COLO829 (cell line): ENCODE measurements at places on chromosomes 12 and 14.

GRCh38 chr12:105330931-105331804, 677 bp downstream of the C12orf75 start:
- DNase-seq = no peak

DNA sequence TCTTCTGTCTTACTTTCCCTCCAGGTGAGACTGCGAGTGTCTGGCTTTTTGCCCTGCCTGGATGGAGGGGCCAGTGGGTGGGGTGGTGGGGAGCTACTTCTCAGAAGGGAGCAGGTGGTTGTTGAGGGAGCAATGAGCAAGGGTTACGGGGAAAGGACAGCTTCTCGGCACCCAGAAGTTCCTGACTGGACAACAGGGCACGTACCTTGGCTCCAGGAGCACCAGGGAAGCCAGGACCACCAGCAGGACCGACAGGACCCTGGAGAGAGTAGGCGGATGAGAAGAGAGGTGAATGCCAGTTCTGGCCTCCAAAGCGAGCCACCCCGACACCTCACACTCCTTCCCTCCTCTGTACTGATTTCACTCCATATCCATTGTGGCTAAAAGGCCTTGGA, 15.3 kb downstream of the COL2A1 start:
- no peak for DNase-seq

- DNase-seq = no peak
Observed at GRCh38 chr14:54440037-54440436, 1.1 kb downstream of the CNIH1 start.

DNA sequence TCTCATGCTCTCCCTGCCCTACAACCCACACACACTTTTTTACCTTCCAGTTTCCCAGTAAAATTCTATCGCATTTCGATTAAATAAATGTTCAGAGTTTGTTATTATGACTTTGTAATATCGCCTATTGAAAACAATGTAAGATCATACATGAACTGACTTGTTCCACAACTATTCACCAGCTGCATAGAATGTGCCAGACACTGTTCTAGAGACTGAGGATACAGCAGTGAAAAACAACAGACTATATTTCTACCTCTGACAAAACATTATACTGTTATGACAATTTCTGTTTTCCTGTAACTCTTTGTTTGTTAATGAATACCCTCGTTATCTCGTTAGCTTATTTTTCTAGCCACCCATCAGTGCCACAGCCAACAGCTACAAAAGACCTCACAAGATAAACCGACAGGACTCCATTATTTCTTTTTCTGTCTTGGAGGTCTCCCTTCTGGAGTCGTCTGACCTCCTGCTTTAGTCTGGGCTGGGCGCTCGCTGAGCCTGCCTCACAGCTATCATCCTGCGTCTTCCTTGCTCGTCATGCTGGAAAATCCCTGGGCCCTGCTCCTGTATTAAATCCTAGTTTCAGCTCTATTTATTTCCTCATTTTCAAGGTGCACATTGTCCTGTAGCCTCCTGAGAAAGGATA, 498.9 kb downstream of the DIO2 start:
- DNase-seq = no peak

DNA sequence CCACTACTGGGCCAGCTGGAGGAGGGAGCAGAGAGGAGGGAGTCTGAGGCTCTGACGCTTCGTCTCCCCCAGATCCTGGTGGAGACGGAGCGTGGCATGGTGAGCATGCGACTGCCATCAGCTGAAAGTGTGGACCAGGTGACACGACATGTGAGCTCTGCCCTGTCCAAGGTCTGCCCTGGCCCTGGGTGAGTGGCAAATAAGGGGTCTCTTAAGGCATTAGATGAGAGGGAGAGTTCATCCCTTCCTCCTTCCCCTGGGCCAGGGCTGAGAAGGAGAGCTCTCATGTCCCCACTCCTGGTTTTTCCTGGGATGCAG, 2.5 kb downstream of the CARMIL3 start:
- no peak for DNase-seq

- DNase-seq = no peak
Observed at GRCh38 chr14:73393375-73393774, 65.0 kb downstream of the NUMB start.

DNA sequence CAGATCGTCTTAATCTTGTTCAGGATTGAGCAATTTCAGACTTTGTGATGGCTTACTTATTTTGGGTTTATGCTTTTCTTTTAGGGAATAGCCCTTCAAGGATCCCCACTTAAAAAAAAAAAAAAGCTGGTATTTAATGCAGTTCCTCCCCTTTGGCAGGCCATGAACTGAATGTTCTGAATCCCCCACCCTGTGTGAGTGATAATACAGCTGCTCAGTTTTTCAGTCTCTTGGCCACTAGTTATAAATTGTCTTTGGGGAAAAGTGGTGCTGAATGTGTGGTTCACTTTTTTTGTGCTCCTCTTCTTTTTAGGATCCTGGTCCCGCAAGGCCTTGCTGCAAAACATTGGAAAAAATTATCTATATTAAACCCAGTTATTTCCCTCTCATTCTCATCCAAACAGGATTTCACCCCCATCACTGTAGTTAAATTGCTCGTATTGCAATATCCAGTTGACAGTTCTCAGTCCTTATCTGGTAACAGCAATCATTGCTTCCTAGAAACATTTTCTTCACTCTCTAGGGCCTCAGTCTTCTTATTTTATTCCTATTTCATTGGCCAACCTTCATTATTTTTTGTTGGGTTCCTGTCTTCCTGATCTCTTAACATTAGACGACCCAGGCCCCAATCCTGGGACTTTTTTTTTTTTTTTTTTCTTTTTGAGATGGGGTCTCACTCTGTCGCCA, 73.1 kb upstream of the PAWR start:
- DNase-seq = no peak

DNA sequence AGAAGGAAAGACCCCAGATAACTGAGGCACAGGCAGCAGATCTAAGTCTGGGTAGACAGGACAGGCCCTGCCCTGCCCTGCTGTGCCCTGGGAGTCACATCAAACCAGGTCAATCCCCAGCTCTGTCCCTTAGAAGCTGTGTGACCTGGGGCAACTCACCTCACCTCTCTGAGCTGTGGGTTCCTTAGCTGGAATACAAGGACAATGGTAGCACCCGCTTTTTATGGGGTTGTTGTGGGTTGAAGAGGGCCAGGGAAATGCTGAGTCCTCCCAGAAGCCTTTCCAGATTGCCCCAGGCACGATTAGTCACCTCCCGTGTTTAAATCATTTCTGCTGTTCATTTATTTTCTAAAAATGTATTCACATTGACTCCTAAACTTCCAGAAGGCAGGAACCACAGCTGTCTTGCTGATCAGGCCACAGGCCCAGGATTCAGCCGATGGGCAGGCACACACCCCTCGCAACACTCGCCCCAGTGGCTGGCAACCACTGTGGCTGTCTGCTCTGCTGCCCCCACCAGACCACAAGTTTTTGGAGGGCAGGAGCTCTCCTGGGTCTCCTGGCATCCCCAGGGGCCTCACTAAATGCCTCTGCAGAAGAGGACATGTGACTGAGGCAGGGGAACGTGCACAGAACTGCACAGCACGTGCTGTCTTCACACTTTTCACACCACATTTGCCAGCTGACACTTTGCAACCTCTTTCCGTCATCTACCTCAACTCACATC, 3.0 kb downstream of the SELPLG start:
- DNase-seq = peak; percentile 83

GRCh38 chr14:104256025-104256424, 117.6 kb downstream of the KIF26A start:
- no peak for DNase-seq

DNA sequence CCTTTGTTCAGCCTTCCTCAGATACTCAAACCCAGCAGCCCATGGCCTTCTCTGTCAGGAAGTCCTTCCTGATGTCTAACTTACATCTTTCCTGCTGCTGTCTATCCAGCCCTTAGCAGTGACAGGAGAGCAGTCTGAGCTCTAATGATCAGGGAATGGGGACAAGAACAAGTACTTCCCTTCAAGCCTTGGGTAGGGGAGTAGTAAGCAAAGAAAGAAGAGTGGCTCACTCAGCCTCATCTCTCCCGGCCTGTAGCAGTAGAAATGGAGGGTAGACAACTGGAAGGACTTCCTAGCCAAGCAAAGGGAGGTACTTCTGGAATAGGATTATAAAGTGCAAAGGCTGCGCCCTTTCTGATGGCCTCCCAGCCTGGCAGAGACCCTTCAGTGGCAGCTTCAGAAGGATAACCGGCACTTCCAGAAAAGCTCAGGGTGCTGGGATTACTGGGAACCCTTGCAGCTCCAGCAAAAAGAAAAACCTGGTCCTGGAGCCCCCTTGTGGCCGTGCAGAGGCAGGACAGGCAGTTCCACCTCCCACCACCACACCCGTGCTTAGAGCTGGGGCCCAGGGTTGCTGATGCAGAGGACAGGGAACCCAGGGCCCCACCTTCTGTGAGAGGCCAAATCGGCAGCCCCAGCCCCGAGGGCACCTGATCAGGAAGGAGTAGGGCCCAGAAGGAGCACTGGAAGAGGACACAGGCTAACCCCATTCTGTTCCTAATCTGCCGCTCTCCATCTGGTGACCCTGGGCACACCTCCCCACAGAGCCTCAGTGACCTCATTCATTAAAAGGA, 12.4 kb upstream of the SMUG1 start:
- DNase-seq = peak; percentile 67

DNA sequence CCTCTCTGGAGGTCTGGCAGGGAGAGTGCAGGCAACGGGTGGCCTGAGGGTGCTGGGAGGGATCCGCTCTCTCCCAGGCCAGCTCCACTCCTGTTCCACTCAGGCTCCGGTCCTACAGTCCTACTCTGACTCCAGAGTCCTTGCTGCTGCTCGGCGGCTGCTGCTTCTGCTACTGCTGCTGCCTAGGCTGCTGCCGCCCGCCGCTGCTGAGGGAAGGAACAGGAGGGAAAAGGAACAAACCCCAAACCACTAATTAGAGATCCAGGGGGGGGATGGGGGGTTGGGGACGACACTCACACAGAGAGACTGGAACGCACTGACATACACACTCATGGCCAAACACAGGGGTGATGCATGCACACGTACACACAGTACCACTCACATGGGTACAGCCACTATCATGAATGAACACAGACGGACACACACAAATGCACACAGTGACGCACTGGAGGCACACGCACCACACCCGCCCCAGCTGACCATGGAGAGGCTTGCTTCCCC, at the start of gene SP7:
Gene SP7, minus strand, starts transcription at position 174 of the 501 bp plus-strand sequence. CDS start 708 bp downstream, outside the sequence.
- DNase-seq = no peak

GRCh38 chr14:69288956-69289705, 29.2 kb downstream of the GALNT16 start:
- DNase-seq = no peak

DNA sequence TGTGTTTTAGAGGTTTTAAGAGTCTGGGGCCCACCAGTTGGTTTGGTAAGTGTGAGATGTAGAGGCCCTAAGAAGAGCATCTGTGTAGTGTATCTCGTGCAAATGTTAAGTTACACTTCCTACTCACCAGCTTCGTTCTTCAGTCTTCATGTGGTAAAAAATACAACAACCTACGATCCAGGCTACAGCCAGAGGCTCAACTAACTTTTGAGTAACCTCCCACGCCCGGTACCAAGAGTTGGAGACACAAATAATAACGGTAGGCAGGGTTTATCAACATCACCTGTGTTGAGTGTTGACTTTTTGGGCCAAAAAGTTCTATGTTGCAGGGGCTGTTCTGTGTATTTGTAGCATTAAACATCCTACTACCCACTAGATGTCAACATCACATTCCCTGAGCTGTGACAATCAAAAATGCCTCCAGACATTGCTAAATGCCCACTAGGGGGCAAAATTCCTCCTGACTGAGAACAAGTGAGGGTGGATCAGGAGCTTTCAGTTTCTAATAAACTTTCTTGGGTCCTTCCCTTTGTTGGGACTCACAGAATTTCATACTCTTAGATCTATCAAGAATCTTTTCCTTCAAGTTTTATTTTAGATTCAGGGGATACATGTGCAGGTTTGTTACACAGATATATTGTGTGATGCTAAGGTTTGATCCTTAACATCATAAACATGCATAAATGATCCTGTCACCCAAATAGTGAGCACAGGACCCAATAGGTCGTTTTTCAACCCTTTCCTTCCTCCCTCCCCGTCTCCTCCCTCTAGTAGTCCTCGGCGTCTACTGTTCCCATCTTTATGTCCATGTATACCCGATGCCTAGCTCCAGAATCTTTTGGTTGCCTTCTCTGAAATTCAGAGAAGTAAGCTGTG, 94.7 kb downstream of the SLC2A13 start:
- peak; percentile 56 for DNase-seq

DNA sequence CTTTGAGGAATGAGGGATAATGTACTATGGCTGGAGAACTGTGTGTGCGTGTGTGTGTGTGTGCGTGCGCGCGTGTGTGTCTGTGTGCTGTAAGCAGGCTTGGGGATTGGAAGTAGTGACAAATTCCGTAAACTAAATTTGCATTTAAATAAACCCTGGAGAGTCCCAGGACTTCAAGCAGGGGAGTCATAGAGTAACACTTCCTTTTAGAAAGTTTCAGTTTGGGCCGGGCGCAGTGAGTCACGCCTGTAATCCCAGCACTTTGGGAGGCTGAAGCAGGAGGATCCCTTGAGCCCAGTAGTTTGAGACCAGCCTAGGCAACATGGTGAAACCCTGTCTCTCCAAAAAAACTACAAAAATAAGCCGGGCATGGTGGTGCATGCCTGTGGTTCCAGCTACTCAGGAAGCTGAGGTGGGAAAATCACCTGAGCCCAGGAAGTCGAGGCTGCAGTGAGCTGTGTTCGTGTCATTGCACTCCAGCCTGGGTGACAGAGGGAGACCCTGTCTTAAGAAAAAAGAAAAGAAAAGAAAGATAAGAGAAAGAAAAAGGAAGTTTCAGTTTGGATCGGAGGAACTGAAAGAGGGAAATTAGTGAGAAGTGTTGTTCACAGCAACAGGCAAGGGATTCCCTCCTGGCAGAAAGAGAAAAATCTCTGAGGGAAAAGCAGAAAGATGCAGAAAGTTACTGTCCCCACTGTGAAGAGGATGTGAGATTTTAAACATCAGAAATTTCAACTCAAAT, 222.7 kb upstream of the SOX5 start:
- no peak for DNase-seq

- no peak for DNase-seq
Observed at GRCh38 chr14:37591941-37592481, 3.0 kb downstream of the FOXA1 start.

DNA sequence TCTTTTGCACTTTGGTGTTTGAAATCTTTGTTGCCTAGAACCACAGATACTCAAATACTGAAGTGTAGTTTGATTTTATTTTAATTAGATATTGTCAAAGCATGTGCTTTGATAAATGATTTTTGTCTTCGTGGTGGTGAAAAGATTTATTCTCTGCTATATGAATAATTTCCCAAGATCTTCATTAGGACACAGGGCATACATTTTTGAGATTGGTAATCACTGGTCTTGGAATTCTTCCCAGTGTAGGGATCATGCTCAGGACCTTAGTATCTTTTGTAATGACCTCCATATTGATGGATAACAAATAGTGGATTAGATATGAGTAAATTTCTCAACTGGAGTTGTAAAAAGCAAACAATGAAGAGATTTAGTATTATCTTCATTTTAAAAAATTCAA, 28.2 kb downstream of the TBK1 start:
- no peak for DNase-seq
